ENCODE measurements at places on chromosomes 12 and 14. TPM values are rescaled to one million over a fixed set of nuclear protein-coding genes. Genes with fewer than 3 reads are reported as not detected.

The DHRS1 gene
- 13.1 TPM for total RNA-seq

The PRKCH gene
- 2.3 TPM for total RNA-seq

The NFE2 gene
- 0.28 TPM for total RNA-seq

The MMP17 gene
- total RNA-seq = 1.4 TPM

The CLEC1B gene
- total RNA-seq = not detected

The EIF2B1 gene
- total RNA-seq = 40.5 TPM

The ANP32D gene
- total RNA-seq = not detected

The SELPLG gene
- total RNA-seq = 3.2 TPM

The PCED1B gene
- 0.28 TPM for total RNA-seq

The ZNF664 gene
- 32.6 TPM for total RNA-seq

The PIK3C2G gene
- total RNA-seq = not detected

The A2ML1 gene
- total RNA-seq = not detected

The TEX22 gene
- total RNA-seq = under 0.01 TPM

The OTUB2 gene
- 2.2 TPM for total RNA-seq

The IQSEC3 gene
- not detected for total RNA-seq

The TDRD9 gene
- total RNA-seq = 0.18 TPM

The RGS6 gene
- total RNA-seq = not detected

The TPPP2 gene
- not detected for total RNA-seq

The HOTAIR gene
- not detected for total RNA-seq

The SERPINA9 gene
- under 0.01 TPM for total RNA-seq

The RFX4 gene
- not detected for total RNA-seq

The GPRC5D gene
- not detected for total RNA-seq

The HCFC2 gene
- 33.3 TPM for total RNA-seq

The GALNT9 gene
- total RNA-seq = under 0.01 TPM

The JAG2 gene
- total RNA-seq = 0.18 TPM

The ALDH1L2 gene
- total RNA-seq = 22.8 TPM

The TROAP gene
- 21.5 TPM for total RNA-seq

The MDM1 gene
- 5.6 TPM for total RNA-seq

The MAP1LC3B2 gene
- total RNA-seq = not detected

The SLC38A4 gene
- total RNA-seq = 2.3 TPM

The RNASE7 gene
- total RNA-seq = not detected

The DNAH10 gene
- total RNA-seq = 0.28 TPM

The KRT7 gene
- total RNA-seq = 0.54 TPM

The ASIC1 gene
- total RNA-seq = 1.6 TPM

The FBRSL1 gene
- total RNA-seq = 0.83 TPM

The PMEL gene
- total RNA-seq = 1.7 TPM

The TOMM20L gene
- total RNA-seq = not detected

The EXOC3L4 gene
- total RNA-seq = not detected

The NRIP2 gene
- total RNA-seq = 0.18 TPM

The STAC3 gene
- total RNA-seq = 0.18 TPM

The EP400 gene
- total RNA-seq = 5.3 TPM

The CLEC4C gene
- total RNA-seq = not detected

The ASB2 gene
- total RNA-seq = 0.54 TPM

The GPR84 gene
- total RNA-seq = not detected

The MGP gene
- 0.56 TPM for total RNA-seq

The RERGL gene
- total RNA-seq = not detected

The WNK1 gene
- 38.3 TPM for total RNA-seq

The GZMB gene
- not detected for total RNA-seq

The RPL10L gene
- not detected for total RNA-seq

The COX14 gene
- 30.0 TPM for total RNA-seq

The L3HYPDH gene
- total RNA-seq = 40.9 TPM

The ANO2 gene
- total RNA-seq = not detected

The NEUROD4 gene
- total RNA-seq = not detected

The TMBIM4 gene
- 89.7 TPM for total RNA-seq

The SPTB gene
- under 0.01 TPM for total RNA-seq

The CLEC2B gene
- total RNA-seq = 0.56 TPM

The KLC1 gene
- 139 TPM for total RNA-seq

The NPFF gene
- total RNA-seq = not detected

The FOXN4 gene
- not detected for total RNA-seq

Measured in IMR-90 (cell line).